ENCODE measurements at places on chromosomes 6 and 20. TPM values are rescaled to one million over a fixed set of nuclear protein-coding genes. Genes with fewer than 3 reads are reported as not detected.

DNA sequence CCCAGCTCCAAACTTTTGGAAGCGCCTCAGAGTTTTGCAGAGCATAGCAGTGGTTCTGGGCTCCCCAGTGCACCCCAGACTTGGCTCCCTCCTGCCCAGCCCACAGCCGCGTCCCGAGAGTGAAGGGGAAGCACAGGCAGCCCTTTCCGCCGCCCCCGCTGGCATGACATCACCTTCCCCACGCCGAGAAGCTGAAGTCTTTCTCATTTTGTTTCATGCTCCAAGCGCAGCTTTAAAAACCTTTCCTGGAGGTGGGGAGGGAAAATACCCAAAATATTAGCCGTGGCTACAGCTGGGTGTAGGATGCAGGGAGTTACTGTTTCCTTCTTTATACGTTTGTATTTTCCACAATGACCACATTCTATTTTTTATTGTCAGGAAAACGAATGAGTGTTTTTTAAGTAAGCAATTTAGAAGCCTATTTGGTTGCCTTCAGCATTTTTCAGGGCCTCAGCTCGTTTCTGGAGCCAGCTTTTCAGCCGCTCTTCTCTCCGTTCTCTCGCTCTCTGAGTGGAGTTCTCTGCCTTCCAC is 72.9 kb downstream of the SNX5 start:
- no peaks in the 10 kb centered on the region for H3K27me3 ChIP-seq
- H3K36me3 ChIP-seq, result no peaks in the 10 kb centered on the region
- peak overlapping the region; percentile 79 for H3K27ac ChIP-seq
- DNase-seq, result no peak
- peaks cover 23% of the 10 kb centered on the region for H3K4me1 ChIP-seq

- no peak for DNase-seq
- H3K4me1 ChIP-seq, result no peaks in the 10 kb centered on the region
Observed at GRCh38 chr6:151180330-151181048, 59.3 kb upstream of the AKAP12 start.

- no peaks in the 10 kb centered on the region for H3K4me1 ChIP-seq
- H3K36me3 ChIP-seq, result no peaks in the 10 kb centered on the region
- DNase-seq, result no peak
- H3K4me3 ChIP-seq, result no peak overlapping the region
- H3K27ac ChIP-seq, result no peak overlapping the region
Observed at GRCh38 chr6:116971959-116972358, 94.9 kb downstream of the RFX6 start.

GRCh38 chr6:143061597-143062385 is 1.1 kb downstream of the AIG1 start:
- no peak for DNase-seq
- H3K4me3 ChIP-seq, result peak overlapping the region; percentile 70
- peak overlapping the region; percentile 95 for H3K27ac ChIP-seq
- peaks cover 21% of the 10 kb centered on the region for H3K4me1 ChIP-seq

- no peaks in the 10 kb centered on the region for H3K4me1 ChIP-seq
- no peaks in the 10 kb centered on the region for H3K36me3 ChIP-seq
- H3K27ac ChIP-seq, result no peak overlapping the region
- no peaks in the 10 kb centered on the region for H3K27me3 ChIP-seq
- no peak overlapping the region for H3K4me3 ChIP-seq
Observed at GRCh38 chr6:24060982-24061754, 64.8 kb upstream of the NRSN1 start.

- peaks cover 5% of the 10 kb centered on the region for H3K4me1 ChIP-seq
- no peak for DNase-seq
- H3K4me3 ChIP-seq, result no peak overlapping the region
- no peaks in the 10 kb centered on the region for H3K27me3 ChIP-seq
- no peak overlapping the region for H3K27ac ChIP-seq
Observed at GRCh38 chr6:121652223-121652622, 216.8 kb downstream of the GJA1 start.

GRCh38 chr6:38518511-38519304 is 121.0 kb downstream of the BTBD9 start:
- H3K4me3 ChIP-seq, result no peak overlapping the region
- H3K4me1 ChIP-seq, result no peaks in the 10 kb centered on the region

DNA sequence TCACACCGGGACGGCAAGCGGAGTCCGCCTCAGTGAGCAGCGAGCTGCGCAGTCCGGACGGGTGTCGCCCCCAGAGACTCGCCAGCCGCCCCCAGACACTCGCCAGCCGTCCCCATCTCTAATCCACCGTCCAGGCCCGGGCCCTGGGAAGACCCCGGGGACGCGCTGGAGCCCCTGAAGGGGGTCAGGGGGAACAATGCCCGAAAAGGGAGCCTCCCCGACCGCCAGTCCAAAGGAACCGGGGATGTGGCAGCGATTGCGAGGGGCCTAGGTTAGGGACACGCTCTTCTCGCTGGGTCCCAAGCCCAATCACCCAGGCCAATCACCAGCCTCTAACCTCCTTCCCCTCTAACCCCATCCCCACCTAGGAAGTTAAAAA is 33.1 kb downstream of the TFAP2A start:
- DNase-seq, result no peak
- H3K4me3 ChIP-seq, result no peak overlapping the region
- H3K27ac ChIP-seq, result no peak overlapping the region

DNA sequence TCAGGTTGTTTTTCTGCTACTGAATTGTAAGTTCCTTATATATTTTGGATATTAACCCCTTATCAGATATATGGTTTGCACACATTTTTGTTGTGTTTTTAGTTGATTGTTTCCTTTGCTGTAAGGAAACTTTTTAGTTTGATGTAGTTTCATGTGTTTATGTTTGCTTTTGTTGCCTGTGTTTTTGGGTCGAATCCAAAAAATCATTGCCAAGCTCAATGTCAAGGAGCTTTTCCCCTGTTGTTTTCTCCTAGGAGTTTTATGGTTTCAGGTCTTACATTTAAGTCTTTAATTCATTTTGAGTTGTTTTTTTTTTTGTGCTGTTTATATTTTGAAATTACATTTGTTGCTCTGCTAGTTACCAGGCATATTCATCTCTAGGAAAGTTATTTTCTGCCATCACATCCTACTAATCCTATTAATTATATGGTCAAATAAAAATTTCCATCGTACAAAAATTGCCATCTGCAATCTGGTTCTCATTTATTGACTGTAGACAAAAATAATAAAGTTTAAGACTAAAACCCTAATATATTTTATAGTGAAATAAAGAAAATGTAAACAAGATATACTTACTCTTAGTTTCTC is 103.8 kb upstream of the FAM184A start:
- no peak for DNase-seq
- no peak overlapping the region for H3K27ac ChIP-seq
- H3K4me3 ChIP-seq, result no peak overlapping the region
- no peaks in the 10 kb centered on the region for H3K27me3 ChIP-seq
- H3K36me3 ChIP-seq, result peaks cover 36% of the 10 kb centered on the region

GRCh38 chr20:32474717-32474966 is 110.5 kb downstream of the NOL4L start:
- peak overlapping the region; percentile 44 for H3K4me3 ChIP-seq
- H3K4me1 ChIP-seq, result peaks cover 91% of the 10 kb centered on the region
- peak overlapping the region; percentile 92 for H3K27ac ChIP-seq
- H3K36me3 ChIP-seq, result no peaks in the 10 kb centered on the region
- no peaks in the 10 kb centered on the region for H3K27me3 ChIP-seq

DNA sequence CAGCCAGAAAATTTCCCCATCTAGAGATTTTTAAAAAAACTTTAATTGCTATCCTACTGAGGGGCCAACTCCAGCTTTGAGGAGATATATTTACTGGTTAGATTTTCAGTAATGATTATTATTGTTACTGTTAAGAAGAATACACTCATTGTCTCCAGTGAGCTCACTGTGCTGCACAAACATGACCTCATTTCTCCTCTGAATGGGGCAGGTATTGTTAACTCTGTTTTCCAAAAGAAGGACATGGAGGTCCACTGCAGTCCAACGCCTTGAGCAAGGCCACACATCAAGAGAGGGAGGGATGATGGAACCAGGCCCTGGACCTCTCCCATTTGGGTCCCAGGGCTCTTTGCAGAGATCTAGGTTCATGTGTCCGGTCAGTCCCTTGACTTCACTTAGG is 13.9 kb upstream of the SCUBE3 start:
- H3K36me3 ChIP-seq, result no peaks in the 10 kb centered on the region
- H3K4me1 ChIP-seq, result no peaks in the 10 kb centered on the region
- H3K4me3 ChIP-seq, result no peak overlapping the region

DNA sequence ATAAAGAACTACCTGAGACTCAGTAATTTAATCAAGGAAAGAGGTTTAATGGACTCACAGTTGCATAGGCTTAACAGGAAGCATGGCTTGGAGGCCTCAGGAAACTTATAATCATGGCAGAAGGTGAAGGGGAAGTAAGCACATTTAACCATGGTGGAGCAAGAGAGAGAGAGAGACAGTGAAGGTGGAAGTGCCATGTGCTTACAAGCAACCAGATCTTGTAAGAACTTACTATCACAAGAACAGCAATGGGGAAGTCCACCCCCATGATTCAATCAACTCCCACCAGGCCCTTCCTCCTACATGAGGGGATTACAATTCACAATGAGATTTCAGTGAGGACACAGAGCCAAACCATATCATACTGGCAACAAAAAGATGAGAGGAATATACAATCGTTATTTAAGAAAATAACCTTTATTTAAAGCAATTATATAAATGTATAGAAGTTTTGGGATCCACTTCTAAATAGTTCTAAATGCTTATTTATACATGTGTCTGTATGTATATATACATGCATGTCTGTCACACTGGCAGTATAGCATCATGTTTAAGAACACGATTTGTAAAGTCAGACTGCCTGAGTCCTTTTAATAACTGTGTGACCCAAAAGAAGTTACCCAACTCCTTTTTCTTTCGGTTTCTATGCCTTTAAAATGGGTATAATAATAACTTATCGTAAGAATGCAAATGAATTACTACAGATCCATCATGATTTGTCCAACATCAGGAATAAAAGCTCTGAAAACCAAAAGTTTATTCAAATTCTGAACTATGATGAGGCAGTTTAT is 255.7 kb upstream of the THEMIS start:
- no peak overlapping the region for H3K27ac ChIP-seq
- no peaks in the 10 kb centered on the region for H3K4me1 ChIP-seq
- H3K4me3 ChIP-seq, result no peak overlapping the region
- H3K36me3 ChIP-seq, result no peaks in the 10 kb centered on the region

- H3K27ac ChIP-seq, result no peak overlapping the region
- peaks cover 5% of the 10 kb centered on the region for H3K27me3 ChIP-seq
- no peaks in the 10 kb centered on the region for H3K4me1 ChIP-seq
- H3K36me3 ChIP-seq, result no peaks in the 10 kb centered on the region
- no peak for DNase-seq
Observed at GRCh38 chr6:98566126-98566525, 268.2 kb upstream of the POU3F2 start.

DNA sequence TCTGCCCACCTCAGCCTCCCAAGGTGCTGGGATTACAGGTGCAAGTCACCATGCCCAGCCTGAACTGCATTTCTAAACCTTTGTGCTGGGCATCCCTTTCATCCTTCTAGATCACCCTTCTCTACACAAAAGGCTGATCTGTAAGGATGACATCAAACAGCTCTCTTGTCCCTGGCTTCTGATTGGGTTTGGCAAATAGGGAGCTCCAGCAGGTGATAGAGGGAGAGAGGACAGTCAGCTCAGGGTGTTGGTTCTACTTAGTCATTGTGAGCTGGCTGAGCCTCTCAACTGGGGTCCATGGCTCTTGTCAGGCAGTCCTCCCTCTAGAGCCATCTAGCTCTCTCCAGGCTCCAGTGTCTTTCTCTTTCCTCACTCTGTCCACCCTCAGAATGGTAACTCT is 237.6 kb upstream of the JARID2 start:
- H3K4me3 ChIP-seq, result no peak overlapping the region
- H3K27me3 ChIP-seq, result no peaks in the 10 kb centered on the region
- no peak for DNase-seq
- H3K4me1 ChIP-seq, result no peaks in the 10 kb centered on the region
- no peaks in the 10 kb centered on the region for H3K36me3 ChIP-seq

GRCh38 chr20:35942243-35942642 is 12.1 kb downstream of the SCAND1 start:
- H3K4me1 ChIP-seq, result no peaks in the 10 kb centered on the region
- H3K27ac ChIP-seq, result no peak overlapping the region
- no peaks in the 10 kb centered on the region for H3K27me3 ChIP-seq
- no peak for DNase-seq
- no peak overlapping the region for H3K4me3 ChIP-seq

DNA sequence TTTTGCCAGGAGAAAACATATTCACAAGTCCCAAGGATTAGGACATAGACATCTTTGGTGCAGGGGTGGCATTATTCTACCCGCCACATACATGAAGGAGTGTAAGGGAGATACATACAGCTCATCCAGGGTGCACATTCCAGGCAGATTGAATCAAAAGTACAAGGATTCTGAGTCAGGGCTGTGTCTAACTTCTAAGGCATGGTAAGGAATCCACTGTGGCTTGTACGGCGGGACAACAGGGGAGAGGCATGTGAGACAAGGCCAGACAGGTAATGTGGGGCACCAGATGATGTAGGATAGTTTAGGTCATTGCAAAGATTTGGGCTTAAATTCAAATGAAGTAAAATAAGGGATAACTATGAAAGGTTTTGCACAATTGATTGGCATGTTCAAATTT is 780.9 kb downstream of the C6orf118 start:
- H3K4me1 ChIP-seq, result no peaks in the 10 kb centered on the region
- no peak overlapping the region for H3K27ac ChIP-seq
- H3K4me3 ChIP-seq, result no peak overlapping the region
- DNase-seq, result no peak
- H3K36me3 ChIP-seq, result no peaks in the 10 kb centered on the region
- H3K27me3 ChIP-seq, result no peaks in the 10 kb centered on the region

- H3K27ac ChIP-seq, result no peak overlapping the region
- no peak overlapping the region for H3K4me3 ChIP-seq
- no peak for DNase-seq
- H3K4me1 ChIP-seq, result peaks cover 7% of the 10 kb centered on the region
- no peaks in the 10 kb centered on the region for H3K36me3 ChIP-seq
Observed at GRCh38 chr6:129695373-129696027, 14.5 kb downstream of the ARHGAP18 start.

- no peak for DNase-seq
- no peak overlapping the region for H3K27ac ChIP-seq
- peaks cover 14% of the 10 kb centered on the region for H3K4me1 ChIP-seq
- no peaks in the 10 kb centered on the region for H3K27me3 ChIP-seq
- no peaks in the 10 kb centered on the region for H3K36me3 ChIP-seq
Observed at GRCh38 chr20:25136643-25137559, 55.0 kb upstream of the VSX1 start.

- H3K4me3 ChIP-seq, result no peak overlapping the region
- no peaks in the 10 kb centered on the region for H3K36me3 ChIP-seq
- no peaks in the 10 kb centered on the region for H3K4me1 ChIP-seq
- no peak overlapping the region for H3K27ac ChIP-seq
- H3K27me3 ChIP-seq, result no peaks in the 10 kb centered on the region
- DNase-seq, result no peak
Observed at GRCh38 chr20:54468082-54468481, 7.3 kb upstream of the DOK5 start.

The LY6G6C gene
- total RNA-seq, result not detected

The GRIK2 gene
- total RNA-seq, result 1.7 TPM

The TENT5A gene
- total RNA-seq, result 9.9 TPM

The HLA-DQA2 gene
- not detected for total RNA-seq

The OPRM1 gene
- total RNA-seq, result 1.1 TPM

The FAM184A gene
- 8.0 TPM for total RNA-seq

The CAGE1 gene
- total RNA-seq, result not detected

The OXT gene
- total RNA-seq, result not detected

The ZBTB9 gene
- 1.7 TPM for total RNA-seq

Measured in esophagus muscularis mucosa (tissue), 4 donors.